ENCODE measurements at places on chromosomes 2 and 18.

- DNase-seq, result peak; percentile 46
These were observed 222.9 kb downstream of the PRKCE start for GRCh38 chr2:45874344-45874743.

DNA sequence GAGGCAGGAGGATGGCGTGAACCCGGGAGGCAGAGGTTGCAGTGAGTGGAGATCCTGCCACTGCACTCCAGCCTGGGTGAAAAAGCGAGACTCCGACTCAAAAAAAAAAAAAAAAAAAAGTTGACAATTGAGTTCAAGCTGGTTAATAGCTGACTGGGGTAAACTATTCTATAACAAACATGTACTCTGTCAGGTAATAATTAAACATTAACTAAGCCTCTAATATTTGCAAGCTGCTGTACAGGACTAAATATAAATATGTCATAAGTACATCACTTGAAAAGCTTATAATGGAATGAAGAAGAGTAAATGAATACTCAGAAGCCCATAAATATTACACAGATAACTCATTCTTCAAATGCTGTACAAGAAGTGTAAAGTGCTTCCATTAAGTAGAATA lies 190.4 kb upstream of the CRIM1 start:
- no peak for DNase-seq

DNA sequence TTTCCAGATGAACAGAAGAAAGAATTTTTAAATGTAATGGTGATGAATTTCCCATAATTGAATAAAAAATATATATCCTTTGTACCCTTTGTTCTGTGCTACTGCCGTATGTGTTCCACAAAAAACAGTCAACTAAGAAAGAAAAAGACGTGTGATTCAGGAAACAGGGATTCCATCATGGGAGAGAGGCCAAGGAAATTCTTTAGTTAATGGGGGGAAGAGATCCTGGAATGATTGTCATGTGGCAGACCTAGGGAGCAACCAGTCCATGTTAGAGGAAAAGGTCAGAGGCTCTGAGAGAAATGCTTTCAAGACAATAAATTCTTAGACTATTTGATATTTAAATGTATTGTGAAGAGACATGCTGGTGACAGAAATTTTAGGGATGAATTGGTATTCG lies 76.6 kb downstream of the CPO start:
- no peak for DNase-seq

DNA sequence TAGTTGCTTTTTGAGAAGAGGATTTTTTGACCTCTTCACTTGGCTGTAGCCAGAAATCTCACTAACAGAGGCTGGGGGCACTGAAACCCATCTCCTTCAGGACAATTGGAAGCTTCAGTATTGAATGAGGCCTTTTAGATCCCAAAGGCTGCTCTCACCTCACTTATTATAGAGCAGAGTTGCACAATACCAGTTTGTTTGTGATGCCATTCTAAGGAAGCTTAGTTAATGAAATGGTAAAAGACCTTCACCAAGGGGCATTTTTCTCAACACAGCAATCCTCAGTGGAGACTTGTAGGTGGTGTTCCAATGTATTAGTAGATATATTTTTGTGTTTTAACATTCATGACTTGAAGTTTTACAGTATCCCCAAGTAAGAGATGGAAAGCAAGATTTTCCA lies 71.0 kb upstream of the RFX8 start:
- DNase-seq, result no peak

GRCh38 chr2:104378853-104379374 lies 475.0 kb upstream of the POU3F3 start:
- DNase-seq, result no peak

GRCh38 chr2:219769090-219769910 lies 141.9 kb downstream of the SLC4A3 start:
- no peak for DNase-seq

GRCh38 chr2:45681675-45682074 lies 30.2 kb downstream of the PRKCE start:
- DNase-seq, result no peak

DNA sequence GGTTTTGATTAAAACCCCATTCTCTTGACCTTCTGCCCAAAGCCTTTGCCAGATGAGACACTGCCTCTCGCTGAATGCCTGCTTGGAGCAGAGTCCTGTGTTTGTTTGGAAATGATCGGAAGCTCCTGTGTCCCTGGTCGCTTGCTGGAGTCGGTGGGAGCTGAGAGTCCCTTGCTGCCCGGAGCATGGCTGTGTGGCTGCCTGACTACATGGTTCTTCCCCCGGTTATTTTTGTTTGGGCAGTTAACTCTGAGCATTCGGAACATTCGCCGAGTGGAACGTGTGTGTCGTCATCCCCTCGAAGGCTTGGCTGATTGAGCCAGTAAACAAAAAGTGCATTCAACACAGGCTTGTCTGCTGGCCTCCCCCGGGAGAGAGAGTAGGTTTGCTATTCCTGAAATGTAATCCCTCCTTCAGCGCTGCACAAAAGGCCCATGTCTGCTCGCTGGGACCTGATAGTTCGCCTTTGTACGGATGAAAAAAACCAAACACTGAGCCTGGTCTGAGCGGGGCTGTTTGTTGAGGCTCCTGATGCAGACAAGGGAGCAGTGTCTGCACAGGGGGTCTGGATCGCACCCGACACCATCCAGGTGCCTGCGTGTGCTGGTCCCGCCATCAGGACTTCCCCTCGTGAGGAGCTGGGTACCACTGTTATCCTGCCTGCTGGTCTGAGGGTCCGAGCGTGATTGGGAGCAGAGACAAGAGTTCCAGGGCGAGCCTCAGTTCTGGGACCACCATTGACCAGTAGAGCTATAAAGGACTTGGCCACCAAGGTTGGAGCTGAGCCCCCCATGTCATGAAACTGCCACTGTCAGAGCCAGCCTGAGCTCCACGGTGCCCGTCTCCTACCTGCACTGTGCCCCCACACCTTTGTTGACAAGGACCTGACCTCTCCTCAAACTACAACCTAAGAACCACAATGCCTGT lies 83.8 kb downstream of the AGAP1 start:
- peak; percentile 19 for DNase-seq

DNA sequence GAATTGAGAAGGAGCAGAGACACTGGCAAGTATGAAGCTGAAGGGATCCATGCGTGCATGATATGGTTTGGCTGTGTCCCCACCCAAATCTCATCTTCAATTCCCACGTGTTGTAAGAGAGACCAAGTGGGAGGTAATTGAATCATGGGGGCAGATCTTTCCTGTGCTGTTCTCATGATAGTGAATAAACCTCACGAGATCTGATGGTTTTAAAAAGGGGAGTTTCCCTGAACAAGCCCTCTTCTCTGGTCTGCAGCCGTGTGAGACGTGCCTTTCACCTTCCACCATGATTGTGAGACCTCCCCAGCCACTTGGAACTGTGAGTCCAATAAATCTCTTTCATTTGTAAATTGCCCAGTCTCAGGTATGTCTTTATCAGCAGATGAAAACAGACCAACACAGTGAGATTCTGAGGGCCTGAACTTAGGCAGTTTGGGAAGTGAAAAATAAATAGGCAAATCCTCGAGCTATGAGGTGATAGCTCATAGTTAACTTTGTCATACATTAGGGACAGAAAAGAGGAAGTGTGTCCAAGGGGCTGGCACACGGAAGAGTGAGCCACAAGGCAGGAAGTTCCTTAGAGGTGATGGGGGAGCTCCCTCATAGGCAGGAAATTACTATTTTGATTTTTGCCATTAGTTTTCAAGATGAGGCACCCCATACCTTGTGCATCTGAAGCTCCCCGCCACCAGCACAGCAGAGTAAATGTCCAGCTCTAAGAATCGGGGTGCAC lies 658.8 kb upstream of the ID2 start:
- DNase-seq, result no peak

DNA sequence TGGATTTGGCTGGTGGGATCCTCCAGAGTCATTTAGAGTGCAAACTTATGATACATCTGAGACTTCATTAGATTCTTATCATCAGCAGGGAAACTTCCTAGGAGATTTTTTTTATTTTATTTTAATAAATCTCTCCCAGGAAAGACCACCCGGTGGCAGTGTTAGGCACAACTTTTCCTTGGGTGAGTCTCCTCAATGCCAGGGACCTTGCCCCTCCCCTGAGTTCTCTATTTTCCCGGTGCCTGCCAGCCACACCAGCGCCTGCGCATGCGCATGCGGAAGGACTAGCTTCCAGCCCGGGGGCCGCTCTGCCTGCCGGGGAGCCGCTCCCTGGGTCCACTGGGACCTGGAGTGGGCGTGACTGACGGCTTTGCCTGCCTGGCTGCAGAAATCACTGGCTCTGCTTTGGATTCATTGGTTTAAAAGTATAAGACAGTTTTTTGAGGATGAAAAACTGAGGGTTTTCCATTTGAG lies 86.6 kb downstream of the TMEM182 start:
- no peak for DNase-seq

DNA sequence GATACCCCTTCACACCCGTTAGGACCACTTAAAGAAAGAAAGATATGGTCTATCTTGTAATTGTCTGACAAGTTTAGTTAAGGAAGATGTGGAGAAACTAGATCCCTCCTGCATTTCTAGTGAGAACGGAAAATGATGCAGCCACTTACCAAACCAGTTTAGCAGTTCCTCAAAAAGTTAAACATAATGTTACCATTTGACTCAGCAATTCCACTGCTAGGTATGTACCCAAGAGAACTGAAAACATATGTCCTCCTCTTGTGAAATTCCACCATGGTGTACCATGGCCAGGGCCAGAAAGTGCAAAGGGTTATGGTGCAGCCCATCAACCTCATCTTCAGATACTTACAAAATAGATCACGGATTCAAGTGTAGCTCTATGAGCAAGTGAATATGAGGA lies 79.0 kb upstream of the ID2 start:
- DNase-seq, result no peak

DNA sequence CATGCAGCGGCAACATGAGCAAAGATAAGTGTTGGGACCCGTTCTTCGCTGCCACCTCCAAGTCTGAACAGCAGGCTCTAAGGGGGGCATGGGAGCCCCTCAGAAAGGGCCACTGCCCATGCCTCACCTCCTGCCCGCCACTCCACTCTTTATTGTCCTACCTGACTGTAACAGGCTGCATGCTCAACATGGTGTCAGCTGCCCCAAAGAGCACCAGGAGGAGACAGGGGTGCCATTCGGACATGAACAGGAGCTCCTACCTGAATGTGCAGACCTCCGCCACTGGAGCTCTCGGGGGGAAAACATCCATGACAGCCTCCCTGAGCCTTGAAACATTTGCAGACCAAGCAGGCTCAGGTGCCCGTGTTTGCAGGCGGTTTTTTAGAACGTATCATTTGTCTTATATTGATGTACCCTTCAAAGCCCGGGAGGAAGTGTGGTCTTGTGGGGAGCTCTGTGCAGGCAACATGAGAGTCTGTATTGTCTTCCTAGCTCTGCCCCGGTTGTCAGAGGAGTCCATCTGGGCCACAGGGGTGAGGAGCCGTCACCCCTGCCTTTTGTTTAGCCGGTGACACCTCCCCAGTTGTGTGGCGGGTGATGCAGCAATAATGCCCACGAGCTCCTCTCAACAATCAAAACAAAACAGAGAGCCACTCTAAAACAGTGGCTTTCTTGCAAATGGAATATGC lies 35.1 kb upstream of the CD8A start:
- no peak for DNase-seq

DNA sequence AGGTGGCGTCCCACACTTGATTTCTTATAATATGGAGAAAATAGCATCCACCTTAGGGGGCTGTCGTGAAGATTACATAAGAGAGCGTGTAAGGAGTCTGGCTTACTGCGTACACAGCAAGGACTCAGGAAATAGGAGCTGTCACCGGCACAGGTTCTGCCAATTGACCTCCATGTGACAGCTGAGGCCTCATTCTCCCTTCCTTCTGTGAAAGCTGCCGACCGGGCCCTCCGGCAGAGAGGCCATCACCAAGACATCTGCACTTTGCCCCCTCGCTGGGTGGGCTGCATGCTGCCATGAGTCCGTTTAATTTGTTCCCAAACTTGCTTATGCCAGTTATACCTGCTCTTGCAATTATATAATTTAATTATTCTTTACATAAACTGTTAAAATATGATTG lies 27.7 kb downstream of the HS1BP3 start:
- DNase-seq, result no peak

DNA sequence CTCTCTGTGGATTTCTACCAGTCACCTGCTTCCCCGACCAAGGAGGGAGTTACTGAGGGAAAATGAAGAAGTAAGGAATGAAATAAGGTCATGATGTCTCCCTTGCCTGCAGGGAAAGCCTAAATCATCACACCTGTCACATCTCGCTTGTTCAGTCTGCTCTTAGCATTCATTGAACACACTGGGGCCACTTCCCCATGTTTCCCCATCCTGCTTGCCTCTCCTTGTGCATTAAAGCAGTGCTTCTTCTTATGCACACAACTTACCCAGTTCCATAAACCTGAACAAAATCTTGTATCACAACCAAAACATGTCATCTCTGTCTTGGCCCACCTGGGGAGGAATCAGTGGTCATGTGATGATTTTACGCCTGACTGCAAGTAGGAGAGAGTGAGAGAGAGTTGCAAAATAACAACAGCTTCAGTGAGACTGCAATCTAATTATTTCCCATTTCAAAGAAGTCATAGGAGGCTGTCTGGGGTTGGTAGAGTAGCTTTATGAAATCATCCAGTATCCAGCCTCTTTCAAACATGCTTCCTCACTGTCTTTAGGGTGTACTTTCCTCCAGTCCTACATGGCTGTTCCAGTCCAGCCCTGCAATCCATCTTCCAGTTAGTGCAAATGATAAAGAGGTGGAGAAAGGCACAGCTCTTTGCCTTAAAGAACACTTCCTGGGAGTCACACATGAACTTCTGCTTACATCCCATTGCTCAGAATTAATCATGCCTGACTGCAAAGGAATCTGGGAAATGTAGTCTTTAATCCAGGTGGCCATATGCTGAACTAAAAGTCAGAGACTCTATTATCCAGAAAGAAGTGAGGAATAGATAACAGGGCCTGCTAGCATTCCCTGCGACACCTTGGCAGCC lies 220.1 kb downstream of the HAUS1 start:
- DNase-seq, result peak; percentile 57

DNA sequence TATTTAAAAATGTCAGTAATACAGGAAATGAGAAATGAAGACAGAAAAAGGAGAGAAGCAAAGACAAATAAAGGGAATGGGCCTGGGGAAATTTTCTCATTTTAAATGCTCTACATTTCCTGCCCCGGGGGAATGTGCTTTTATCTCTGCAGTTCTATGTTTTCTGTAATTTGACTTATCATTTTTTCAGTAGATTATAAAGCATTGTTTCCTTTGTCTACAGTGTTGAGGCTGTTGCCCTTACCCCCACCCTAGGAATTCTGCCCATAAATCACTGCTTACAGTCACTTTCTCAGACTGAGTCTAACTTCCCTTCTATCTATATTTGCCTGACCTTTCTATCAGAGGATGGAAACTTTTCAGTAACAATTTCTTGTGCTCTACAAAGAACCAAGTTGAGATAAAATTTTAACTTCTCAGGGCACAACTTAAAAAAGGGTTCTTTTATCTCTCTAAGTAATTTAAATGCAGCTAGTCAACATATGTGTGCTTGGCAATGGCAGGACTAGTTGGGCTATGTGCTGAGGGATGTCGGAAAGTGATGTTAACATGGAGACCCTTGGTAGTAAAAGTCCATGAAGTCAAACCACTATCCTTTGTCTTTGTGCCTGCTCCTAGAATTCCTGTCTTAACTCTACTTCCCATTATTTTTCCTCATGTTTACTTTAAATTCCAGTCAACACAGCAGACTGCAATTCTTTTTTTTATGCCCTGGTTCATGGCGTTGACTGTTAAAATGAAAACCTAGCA lies 146.5 kb upstream of the MMADHC start:
- DNase-seq, result no peak

- DNase-seq, result no peak
These were observed 30.0 kb downstream of the AQP12A start for GRCh38 chr2:240721596-240722180.
